ENCODE measurements at places on chromosomes 1 and 21. TPM values are rescaled to one million over a fixed set of nuclear protein-coding genes. Genes with fewer than 3 reads are reported as not detected.

DNA sequence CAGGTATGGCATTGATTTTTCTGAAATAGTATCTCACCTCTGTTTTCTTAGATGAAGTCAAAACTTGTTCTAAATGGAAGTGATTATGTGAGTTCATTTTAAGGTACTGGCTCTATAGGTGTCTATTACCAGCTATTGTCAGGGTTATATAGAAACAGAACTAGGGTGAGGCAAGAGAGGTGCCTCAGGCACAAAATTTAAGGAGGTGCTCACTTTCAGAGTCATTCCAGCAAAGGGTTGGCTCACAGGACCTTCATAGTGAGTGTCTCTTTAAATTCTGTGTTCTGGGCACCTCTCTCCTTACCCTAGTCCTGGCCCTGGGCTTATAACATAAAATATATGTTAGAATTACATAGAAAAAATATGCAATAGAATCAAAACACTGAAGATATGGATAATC is 49.3 kb downstream of the KIAA0319L start:
- no peaks in the 10 kb centered on the region for H3K36me3 ChIP-seq
- peaks cover 25% of the 10 kb centered on the region for H3K4me1 ChIP-seq
- H3K27me3 ChIP-seq = no peaks in the 10 kb centered on the region
- no peak overlapping the region for H3K4me3 ChIP-seq
- no peak for DNase-seq
- H3K27ac ChIP-seq = no peak overlapping the region

- no peak overlapping the region for H3K4me3 ChIP-seq
- peaks cover 7% of the 10 kb centered on the region for H3K4me1 ChIP-seq
- H3K27me3 ChIP-seq = no peaks in the 10 kb centered on the region
- H3K27ac ChIP-seq = no peak overlapping the region
- no peak for DNase-seq
Observed at GRCh38 chr1:162536511-162536910, 25.0 kb upstream of the UAP1 start.

GRCh38 chr1:230328342-230329015 is 97.7 kb downstream of the PGBD5 start:
- no peaks in the 10 kb centered on the region for H3K4me1 ChIP-seq
- no peaks in the 10 kb centered on the region for H3K36me3 ChIP-seq
- no peaks in the 10 kb centered on the region for H3K27me3 ChIP-seq
- no peak overlapping the region for H3K27ac ChIP-seq
- H3K4me3 ChIP-seq = no peak overlapping the region

DNA sequence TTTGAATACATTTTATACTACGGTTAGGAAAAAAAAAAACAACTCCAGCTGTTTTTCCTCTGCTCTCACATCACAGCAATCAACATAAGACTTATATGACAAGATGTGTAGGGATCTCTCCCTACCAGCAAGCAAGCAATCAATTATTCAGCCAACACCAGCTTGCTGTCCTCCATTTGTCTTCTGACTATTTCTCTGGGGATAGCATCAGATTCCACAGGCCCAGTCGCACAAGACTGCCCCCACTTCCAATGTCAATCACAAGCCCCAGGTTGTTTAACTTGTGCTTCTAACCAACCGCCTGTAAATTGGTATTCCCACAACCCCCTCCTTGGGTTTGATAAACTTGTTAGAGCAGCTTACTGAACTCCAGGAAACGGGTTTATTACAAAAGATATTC is 873.1 kb upstream of the TMPRSS15 start:
- H3K36me3 ChIP-seq = no peaks in the 10 kb centered on the region
- H3K4me3 ChIP-seq = no peak overlapping the region
- DNase-seq = no peak
- no peak overlapping the region for H3K27ac ChIP-seq
- H3K4me1 ChIP-seq = no peaks in the 10 kb centered on the region

- H3K4me3 ChIP-seq = peak overlapping the region; percentile 34
- no peak for DNase-seq
- no peaks in the 10 kb centered on the region for H3K36me3 ChIP-seq
- no peaks in the 10 kb centered on the region for H3K27me3 ChIP-seq
Observed at GRCh38 chr1:174239541-174239940, 80.2 kb downstream of the RABGAP1L start.

GRCh38 chr1:70008660-70009059 is 196.7 kb downstream of the LRRC40 start:
- H3K27ac ChIP-seq = no peak overlapping the region
- DNase-seq = no peak
- no peak overlapping the region for H3K4me3 ChIP-seq

DNA sequence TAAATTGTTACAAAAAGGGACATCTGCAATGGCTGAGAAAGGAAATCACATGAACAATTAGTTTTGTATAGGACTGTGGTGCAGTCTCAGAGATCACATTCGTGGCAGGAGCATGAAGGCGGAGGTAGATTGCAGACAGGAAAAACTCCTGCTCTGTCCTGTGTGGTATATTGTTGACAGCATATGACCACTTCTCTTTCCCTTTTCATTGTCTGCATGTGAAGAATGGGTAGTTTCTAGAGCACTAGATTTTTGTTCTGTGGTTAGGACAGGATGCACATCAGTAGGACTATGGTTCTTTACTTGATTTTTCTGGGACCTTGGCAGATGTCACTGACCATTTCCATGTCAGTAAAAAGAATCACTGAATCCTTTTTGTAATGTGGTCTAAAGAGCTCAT is 625.9 kb upstream of the PKN2 start:
- no peaks in the 10 kb centered on the region for H3K36me3 ChIP-seq
- no peaks in the 10 kb centered on the region for H3K4me1 ChIP-seq
- DNase-seq = no peak
- no peak overlapping the region for H3K4me3 ChIP-seq
- no peak overlapping the region for H3K27ac ChIP-seq

GRCh38 chr1:174829990-174830389 is 169.8 kb upstream of the CACYBP start:
- no peak for DNase-seq
- no peaks in the 10 kb centered on the region for H3K4me1 ChIP-seq
- no peaks in the 10 kb centered on the region for H3K27me3 ChIP-seq
- H3K27ac ChIP-seq = no peak overlapping the region
- no peaks in the 10 kb centered on the region for H3K36me3 ChIP-seq
- H3K4me3 ChIP-seq = no peak overlapping the region

DNA sequence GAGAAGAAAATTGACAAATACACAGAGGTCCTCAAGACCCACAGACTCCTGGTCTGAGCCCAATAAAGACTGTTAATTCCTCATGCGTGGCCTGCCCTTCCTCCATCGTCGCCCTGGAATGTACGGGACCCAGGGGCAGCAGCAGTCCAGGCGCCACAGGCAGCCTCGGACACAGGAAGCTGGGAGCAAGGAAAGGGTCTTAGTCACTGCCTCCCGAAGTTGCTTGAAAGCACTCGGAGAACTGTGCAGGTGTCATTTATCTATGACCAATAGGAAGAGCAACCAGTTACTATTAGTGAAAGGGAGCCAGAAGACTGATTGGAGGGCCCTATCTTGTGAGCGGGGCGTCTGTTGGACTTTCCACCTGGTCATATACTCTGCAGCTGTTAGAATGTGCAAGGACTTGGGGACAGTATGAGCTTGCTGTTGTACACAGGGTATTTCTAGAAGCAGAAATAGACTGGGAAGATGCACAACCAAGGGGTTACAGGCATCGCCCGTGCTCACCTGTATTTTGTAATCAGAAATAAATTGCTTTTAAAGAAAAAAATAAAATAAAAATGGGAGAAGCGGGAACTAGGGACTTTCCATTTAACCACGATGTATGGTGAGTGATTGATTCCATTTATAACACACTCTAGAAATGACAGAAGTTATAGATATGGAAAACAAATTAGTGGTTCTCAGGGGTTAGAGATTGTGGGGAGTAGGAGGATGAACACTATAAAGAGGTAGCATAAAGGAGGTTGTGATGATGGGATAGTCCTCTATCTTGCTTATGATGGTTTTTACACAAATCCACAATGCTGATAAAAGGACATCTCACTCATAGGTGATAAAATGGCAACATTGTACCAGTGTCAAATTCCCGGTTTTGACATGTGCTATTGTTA is 244.7 kb downstream of the MRPL39 start:
- DNase-seq = no peak
- H3K36me3 ChIP-seq = no peaks in the 10 kb centered on the region
- no peak overlapping the region for H3K4me3 ChIP-seq
- H3K4me1 ChIP-seq = no peaks in the 10 kb centered on the region
- no peaks in the 10 kb centered on the region for H3K27me3 ChIP-seq
- no peak overlapping the region for H3K27ac ChIP-seq

- no peaks in the 10 kb centered on the region for H3K27me3 ChIP-seq
- H3K27ac ChIP-seq = no peak overlapping the region
- H3K36me3 ChIP-seq = no peaks in the 10 kb centered on the region
- no peaks in the 10 kb centered on the region for H3K4me1 ChIP-seq
- no peak overlapping the region for H3K4me3 ChIP-seq
Observed at GRCh38 chr1:40312238-40313205, 4.6 kb downstream of the COL9A2 start.

DNA sequence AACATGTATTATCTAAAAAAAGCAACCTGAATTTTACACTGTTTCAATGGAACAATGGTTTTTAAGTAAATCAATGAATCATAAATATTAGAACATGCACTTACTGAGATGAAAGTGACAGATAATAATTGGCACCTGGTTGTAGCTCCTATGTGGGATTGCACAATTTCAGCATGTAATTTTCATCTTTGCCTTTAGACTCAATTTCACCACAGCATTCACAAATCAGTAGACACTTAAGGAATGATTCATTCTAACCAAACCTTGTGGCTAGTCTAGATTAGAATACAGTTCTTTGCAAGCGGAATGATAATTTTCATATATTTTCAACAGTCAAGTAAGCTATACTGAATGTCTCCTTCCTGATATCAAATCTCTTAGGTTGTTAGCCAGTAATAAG is 853.4 kb downstream of the KCNT2 start:
- no peaks in the 10 kb centered on the region for H3K36me3 ChIP-seq
- no peaks in the 10 kb centered on the region for H3K4me1 ChIP-seq
- no peak overlapping the region for H3K4me3 ChIP-seq
- no peak for DNase-seq
- no peak overlapping the region for H3K27ac ChIP-seq
- H3K27me3 ChIP-seq = no peaks in the 10 kb centered on the region

DNA sequence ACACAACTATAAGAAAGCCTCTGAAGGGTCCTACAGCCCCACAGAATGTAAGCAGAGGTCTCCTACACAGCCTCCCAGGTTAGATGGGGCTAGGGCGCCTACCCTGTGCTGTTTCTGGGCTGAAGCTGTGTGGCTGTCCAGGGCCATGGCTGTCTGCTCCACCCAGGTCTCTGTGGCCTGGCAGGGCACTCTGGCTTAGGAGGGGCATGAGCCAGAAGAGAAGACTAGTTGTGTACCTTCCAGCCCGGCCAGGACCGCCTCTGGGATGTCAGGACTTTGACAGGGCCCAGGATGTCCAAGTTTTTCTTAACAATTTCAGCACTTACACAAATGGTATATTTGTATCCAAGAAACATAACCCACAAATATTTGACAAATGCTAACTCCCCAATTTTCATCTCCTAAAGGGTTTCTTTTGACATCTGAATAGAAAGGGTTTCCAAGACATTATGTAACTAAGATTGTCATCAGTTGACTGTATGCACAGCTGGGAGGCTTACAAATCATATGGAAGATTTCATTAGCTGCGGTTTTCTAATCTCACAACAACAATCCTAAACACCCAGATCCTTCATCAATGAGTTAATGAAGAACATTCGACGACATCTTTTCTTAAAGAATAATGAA is 80.5 kb downstream of the HSF2BP start:
- no peak overlapping the region for H3K4me3 ChIP-seq
- H3K4me1 ChIP-seq = no peaks in the 10 kb centered on the region
- H3K36me3 ChIP-seq = no peaks in the 10 kb centered on the region
- no peak overlapping the region for H3K27ac ChIP-seq

GRCh38 chr1:21794656-21795055 is 11.7 kb upstream of the USP48 start:
- no peaks in the 10 kb centered on the region for H3K36me3 ChIP-seq
- H3K4me1 ChIP-seq = no peaks in the 10 kb centered on the region
- no peak for DNase-seq
- no peak overlapping the region for H3K4me3 ChIP-seq

- peak; percentile 39 for DNase-seq
- no peaks in the 10 kb centered on the region for H3K4me1 ChIP-seq
- H3K36me3 ChIP-seq = peaks cover 22% of the 10 kb centered on the region
- H3K4me3 ChIP-seq = no peak overlapping the region
- H3K27ac ChIP-seq = no peak overlapping the region
- no peaks in the 10 kb centered on the region for H3K27me3 ChIP-seq
Observed at GRCh38 chr1:158087320-158087927, 93.3 kb upstream of the CD1D start.

DNA sequence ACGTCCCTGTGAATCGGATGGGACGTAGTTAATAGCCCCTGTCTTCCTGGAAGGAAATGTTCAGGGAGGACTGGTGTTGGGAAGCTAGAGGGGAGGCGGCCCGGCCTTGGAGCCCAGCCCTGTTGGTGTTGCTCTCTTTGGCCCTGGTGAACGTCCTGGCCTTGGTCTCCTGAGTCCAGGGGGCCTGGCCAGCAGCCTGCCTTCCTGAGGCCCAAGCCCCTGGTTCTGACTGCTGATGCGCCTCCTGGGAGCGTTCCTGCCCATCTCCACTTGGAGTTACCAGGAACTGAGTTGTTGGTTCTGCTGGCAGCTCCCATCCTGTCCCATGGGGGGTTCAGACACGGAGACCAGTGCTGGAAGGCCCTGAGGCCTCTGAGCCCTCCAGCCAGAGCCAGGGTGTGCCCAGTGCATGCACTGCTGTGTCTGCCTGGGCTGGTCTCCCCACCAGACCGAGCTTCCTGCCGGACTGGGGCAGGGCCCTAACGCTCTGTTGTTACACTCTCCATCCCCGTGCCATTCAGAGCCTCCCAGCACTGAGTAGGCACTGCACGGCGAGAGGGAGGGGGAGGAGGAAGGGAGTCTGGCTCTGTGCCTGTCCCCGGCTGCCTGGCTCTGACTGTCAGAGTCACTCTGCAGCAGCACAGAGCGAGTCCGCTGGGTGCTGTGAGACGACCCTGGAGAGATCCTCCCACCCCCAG is 382.5 kb upstream of the VAMP3 start:
- no peak overlapping the region for H3K4me3 ChIP-seq
- no peak overlapping the region for H3K27ac ChIP-seq
- no peaks in the 10 kb centered on the region for H3K36me3 ChIP-seq
- no peak for DNase-seq
- no peaks in the 10 kb centered on the region for H3K27me3 ChIP-seq

DNA sequence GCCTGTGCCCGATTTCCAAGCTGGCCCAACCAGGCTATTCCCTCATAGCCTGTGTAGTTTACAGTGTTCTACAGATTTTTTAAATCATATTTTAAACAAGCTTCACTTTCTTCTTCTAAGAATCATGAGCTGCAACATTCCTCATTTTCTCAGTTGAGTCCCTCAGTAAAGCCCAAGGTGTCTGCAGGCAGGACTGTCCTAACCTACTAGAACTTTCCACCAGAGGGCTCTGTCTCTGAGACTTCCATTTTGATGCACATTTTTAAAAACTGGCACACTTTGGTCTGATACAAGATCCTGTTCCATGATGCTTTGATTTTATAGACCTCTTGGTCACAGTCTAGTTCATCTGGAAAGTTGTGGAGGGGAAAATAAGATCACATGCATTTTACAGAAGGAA is 21.6 kb upstream of the SLAMF6 start:
- 0 out of 2 replicates have a peak, but pooled peaks cover under 1% of the 10 kb centered on the region for H3K27me3 ChIP-seq
- no peak overlapping the region for H3K27ac ChIP-seq
- H3K4me3 ChIP-seq = no peak overlapping the region
- no peaks in the 10 kb centered on the region for H3K4me1 ChIP-seq
- no peak for DNase-seq
- H3K36me3 ChIP-seq = no peaks in the 10 kb centered on the region

GRCh38 chr1:6667139-6667538 is 34.5 kb downstream of the DNAJC11 start:
- DNase-seq = no peak
- H3K4me1 ChIP-seq = no peaks in the 10 kb centered on the region
- H3K4me3 ChIP-seq = no peak overlapping the region
- no peak overlapping the region for H3K27ac ChIP-seq

The STIL gene
- total RNA-seq = 31.6 TPM

The ALG14 gene
- total RNA-seq = 4.1 TPM

The GNPAT gene
- 42.5 TPM for total RNA-seq

The BMP8B gene
- total RNA-seq = 3.7 TPM
